Activated CD4-positive, alpha-beta memory T cell treated with anti-CD3 and anti-CD28 coated beads, Interleukin-2, amount 10 ng/mL, durations not matched to agents 7 days and 5 days (primary cell): ENCODE measurements at places on chromosomes 16 and 17.

DNA sequence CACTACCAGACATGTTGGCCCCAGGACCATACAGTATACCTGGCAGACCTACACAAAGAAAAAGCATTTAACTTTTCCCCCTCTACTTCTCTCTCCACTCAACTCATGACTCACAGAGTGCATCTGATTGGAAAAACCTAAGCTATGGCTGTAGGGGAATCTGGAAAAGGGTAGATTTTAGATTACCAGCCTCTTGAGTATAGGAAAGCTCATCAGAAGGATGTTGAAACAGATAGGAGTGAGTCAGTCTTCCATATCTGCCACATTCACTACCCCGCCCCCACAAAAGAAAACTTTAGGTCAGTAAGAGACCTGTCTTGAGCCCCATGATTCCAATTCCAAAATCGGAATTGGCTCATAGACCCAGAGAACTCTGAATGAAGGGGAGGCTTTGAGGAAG lies 12.3 kb downstream of the KRT9 start:
- no peak for DNase-seq

GRCh38 chr17:79843474-79843815 lies 4.2 kb upstream of the CBX4 start:
- DNase-seq: peak; percentile 29

DNA sequence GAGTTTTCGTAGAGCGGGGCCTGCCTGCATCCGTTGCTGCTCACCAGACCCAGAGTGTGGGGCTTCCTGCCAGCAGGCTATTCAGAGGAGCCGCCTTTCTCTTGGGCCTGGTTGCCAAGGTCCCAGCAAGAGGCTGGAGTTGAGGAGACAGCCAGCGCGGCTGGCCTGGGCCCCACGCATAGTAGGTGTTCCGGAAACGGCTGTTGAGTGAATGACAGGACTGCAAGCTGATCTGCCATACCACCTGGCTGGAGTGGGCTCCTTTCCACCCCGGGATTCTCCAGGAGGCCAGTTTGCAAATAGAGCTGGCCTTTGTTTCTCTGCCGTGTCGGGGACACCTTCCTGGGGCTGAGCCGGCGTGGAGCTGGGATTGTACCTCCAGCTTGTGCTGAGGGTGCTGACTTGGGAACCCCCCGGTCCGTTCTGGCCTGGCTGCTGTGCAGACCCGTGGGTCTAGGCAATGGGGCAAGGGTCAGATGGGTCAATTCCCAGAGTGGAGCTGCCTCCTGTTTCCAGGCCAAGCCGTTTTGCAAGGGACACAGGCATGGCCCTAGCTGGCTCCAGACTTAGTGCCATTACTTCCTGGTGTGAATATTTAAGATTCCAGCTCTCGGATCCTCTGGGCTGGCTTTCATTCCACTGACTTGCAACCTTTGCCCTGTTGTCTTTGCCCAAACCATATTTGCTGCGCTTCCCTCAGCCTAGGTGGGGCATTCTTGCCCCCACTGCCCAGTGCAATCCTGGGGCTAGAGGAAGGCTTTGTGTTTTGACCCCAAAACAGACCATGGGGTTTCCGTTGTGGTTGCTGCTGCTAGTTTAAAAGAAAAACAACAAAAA lies 68.8 kb downstream of the CMIP start:
- DNase-seq: no peak

DNA sequence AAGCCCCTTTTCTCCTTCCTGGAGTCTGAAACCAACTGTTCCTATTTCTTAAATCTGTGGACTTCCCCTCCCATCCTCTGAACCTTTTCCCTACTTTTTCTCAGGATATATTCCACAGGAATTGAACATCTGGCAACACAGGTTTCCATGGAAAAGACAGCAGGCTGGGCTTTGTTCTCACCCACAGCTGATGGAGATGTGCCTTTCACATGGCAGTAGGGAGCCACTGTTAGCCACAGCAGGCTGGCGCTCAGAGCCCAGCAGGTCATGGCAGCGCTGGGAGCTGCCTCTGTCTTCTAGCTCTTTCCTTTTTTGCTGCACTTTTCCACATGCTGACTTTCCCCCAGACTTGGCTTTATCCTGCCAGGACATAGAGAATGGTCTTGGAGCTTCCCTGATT lies 116.4 kb upstream of the NLRP1 start:
- no peak for DNase-seq

GRCh38 chr16:72501739-72502593 lies 330.0 kb upstream of the PMFBP1 start:
- DNase-seq: peak; percentile 39

DNA sequence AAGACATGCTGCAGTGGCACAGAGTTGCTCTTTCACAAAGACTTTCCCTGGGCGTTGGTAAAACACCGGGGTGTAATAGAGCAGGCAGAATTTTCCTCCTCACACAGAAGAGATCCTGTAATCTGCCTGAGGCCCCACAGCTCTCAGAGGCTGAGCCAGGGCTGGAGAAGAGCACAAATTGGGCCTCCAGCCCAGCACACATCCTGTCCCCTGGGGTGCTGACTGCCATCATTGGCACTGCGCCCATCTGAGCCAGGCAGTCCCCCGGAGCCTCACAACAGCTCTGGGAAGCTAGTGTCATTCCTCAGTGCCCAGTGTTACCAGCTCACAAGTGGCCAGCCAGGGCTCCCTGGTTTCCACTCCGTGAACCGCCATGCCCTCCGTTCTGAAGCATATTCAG lies 119.4 kb downstream of the SOCS1 start:
- DNase-seq: no peak

DNA sequence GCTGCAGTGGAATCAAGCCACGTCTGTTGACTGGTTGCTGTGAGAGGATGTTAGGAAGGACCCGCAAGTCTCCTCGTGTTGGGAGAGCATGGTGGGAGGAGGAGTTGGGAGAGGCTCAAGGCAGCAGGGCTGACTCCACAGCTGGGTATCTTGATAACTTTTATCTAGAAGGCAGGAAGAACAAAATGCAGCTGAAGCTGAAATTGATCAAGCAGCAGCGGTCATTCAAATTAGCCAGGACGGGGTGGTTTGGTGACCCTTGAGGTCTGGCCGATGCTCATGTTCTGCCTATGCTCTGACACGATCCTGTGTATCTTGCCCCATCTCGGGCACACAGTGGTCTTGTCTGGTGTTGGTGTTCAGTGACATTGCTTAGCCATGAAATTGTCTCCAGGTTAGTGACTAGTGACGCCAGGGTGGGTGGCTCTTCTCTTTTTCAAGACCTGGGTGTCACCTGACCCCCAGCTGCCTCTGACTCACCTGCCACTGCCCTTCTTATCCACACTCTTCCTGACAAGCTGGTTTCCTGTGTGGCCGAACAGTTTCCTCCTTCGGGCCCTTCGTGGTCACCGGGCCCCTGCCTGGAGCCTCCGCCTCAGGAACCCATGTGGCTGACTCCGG lies 19.1 kb downstream of the NPTX1 start:
- DNase-seq: peak; percentile 60

GRCh38 chr17:60893475-60893874 lies 215.8 kb downstream of the BCAS3 start:
- DNase-seq: no peak
